ENCODE measurements at places on chromosomes 11 and 22.
A peak's percentile ranks its signal among the peaks of the same experiment; 100 is the strongest.

GRCh38 chr22:30860176-30861105, 108.1 kb downstream of the MORC2 start:
- no peak for DNase-seq

DNA sequence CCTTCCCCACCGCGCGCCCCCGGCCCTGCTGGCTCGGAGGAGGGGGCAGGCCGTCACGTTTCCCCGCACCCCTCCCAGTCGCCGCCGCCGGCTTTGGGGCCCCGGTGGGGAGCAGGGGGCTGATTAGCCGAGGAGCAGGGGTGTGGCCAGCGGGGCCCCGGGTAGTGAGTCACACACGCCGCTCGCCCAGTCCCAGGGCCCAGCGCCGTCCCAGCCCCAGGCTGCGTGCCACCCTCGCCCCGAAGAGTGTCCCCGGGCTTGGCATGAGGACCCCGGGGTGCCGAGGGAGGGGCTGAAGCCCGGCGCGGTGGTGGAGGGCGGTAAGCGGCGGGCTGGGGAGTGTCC, 34.4 kb downstream of the PRDM11 start:
- peak; percentile 29 for DNase-seq

GRCh38 chr22:20550851-20551744, 43.7 kb downstream of the MED15 start:
- DNase-seq = peak; percentile 49

- DNase-seq = no peak
Observed at GRCh38 chr22:23828800-23829680, 9.8 kb downstream of the DERL3 start.

Measured in stimulated activated CD4-positive, alpha-beta T cell treated with anti-CD3 and anti-CD28 coated beads, Interleukin-12 subunit alpha, Interleukin-12 subunit beta, amount 100 ng/mL, for 4 hours (primary cell).